ENCODE measurements at places on chromosomes 2 and 18.

- DNase-seq, result no peak
These were observed 42.8 kb downstream of the METTL8 start for GRCh38 chr2:171390941-171391516.

DNA sequence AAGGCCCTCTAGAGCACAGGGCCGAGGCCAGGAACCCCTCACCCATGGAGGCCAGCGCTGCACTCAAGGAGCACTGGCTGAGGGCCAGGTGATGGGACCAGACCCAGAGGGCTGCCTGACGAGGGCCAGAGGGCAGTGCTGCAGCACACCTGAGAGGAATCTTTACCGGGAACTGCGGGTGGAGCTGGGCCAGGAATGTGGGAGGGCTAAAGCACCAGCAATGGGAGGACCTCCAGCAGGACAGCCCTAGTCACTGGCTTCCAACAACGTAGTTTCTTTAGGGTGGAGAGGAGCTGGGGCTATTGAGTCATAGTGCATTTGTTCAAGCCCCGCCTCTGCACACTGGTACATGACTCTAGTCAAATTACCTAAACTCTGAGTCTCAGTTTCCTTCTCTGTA lies 143.4 kb downstream of the TMEM17 start:
- DNase-seq, result no peak

DNA sequence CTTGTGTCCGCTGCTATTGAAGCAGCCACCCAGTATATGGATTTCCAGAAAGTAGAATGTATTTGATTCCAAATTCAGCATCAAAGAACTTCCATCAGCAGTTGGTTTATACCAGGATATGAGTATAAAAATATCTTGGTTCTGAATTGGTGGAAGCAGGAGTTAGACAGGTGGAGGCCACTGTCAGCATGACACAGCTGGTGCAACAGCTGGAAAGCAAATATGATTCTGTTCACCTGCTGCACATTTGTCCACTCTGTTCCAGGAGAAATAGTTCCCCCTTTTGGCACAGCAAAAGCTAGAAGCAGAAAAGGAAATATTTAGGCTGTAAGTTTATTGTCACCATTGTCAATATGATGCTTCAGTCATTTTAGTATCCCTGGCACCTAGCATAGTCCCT lies 41.2 kb downstream of the KIAA2012 start:
- no peak for DNase-seq

- no peak for DNase-seq
These were observed 289.1 kb downstream of the GULP1 start for GRCh38 chr2:188580738-188581137.

DNA sequence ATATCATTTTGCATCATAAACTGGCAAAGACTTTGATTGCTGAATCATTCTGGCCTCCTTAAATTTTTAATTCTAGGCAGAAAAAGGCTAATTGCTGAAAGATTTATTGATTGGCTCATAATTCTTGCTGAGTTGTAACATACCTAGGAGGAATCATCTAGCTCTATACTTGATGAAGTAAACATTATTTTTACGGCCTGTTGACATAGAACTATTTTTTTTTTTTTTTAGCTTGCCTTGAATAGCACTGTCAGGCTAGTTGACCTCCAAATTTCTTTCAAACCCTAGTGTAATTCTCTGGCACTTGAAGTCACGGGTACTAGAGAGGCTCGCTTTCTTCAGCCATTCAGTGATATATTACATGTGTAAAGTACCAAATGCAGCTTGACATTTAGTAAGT lies 2.8 kb downstream of the SERPINB12 start:
- no peak for DNase-seq

- no peak for DNase-seq
These were observed 3.3 kb downstream of the SLC8A1 start for GRCh38 chr2:40448476-40449079.

DNA sequence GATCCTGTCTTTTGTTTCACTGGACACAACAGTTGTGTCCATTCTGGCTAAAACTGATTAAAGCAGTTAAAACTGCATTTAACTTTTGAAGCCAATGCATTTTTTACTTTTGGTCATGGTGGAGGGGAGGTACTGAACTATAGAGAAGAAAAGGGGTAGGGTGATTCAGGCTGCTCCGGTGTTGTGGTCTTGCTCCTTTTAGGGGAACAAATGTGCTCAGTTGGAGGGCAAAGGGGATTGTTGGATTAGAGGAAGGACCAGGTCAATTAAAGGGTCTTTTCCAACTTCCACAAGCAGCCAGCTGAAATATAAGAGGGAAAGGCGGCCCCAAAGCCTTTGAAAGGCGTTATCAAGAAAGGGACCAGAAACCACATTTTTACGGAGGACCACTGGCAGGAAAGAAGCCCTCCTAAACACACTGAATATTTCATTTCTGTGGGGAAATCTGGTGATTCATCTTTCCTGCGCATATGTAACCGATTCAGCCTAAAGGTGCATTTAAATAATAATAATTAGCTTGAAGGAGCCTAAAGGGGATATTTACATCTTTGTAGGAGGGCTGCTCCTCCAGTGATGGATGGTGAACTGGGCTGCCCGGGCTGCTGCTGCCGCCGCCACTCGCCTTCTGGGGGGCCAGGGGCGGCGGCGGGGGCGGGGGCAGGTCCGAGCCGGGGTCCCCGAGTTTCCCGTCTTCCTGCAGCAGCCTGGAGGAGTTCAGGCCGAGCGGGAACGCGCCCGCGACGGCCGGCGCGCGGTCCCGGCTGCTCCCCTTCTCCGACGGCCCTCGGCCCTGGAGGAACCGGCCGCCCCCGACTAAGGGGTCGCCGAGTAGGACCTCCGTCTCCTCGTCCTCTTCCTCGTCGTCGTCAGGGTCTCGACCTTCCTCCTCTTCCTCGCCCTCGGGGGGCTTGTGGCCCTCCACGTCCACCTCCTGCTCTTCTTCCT lies 5.2 kb downstream of the SKOR2 start:
- no peak for DNase-seq

GRCh38 chr18:37554399-37554787 lies 11.2 kb downstream of the CELF4 start:
- DNase-seq, result no peak

- DNase-seq, result no peak
These were observed 77.6 kb upstream of the ID2 start for GRCh38 chr2:8604262-8604661.

GRCh38 chr2:74834792-74835755 lies 1.1 kb downstream of the HK2 start:
- DNase-seq, result peak; percentile 78

- DNase-seq, result no peak
These were observed 27.0 kb upstream of the MTX2 start for GRCh38 chr2:176242276-176242675.

GRCh38 chr2:64634345-64635267 lies 19.1 kb downstream of the SERTAD2 start:
- DNase-seq, result no peak

DNA sequence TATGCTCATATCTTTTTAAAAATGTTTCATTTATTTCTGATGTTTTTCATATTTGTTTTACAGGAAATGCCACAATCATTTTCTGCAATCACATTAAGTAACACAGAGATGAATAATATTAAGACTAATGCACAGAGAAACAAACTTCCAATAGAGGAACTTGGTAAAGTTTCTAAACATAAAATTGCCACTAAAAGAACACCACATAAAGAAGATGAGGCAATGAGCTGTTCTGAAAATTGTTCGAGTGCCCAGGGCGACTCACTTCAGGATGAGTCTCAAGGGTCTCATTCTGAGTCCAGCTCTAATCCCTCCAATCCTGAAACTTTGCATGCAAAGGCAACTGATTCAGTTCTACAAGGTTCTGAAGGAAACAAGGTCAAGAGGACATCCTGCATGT lies 70.4 kb downstream of the APLF start:
- no peak for DNase-seq

DNA sequence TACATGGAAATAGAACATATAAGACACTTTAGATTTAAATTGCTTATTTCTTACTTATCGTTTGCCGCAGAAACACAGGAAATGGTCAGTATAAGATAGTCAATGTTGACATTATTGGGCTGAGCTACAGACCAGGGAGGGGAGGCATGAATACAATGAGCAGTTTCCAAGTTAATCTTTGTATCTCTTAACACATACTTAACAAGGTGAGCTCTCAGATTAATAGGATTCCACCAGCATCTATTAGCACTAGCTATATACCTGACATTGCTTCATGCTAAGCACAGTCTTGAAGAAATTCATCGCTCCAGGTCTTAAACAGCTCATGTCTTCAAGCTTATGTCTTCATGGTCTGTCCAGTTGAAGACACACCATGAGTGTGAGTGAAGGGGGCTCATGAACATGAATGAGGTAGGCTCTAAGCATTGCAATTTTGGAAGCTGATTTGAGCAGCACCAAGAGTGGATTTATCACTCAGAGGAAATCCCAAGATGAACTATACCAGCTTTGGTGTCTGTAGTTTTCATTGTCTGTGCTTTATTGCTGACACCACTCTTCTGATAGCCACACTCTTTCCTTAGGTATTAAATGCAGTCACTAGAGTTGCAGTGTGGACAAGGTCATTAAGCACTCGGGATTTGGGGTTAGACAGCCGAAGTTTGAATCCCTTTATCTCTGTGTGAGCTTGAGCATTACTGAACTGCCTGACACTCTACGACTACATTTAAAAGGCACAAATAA lies 359.3 kb upstream of the EPHA4 start:
- no peak for DNase-seq

- no peak for DNase-seq
These were observed 609.5 kb upstream of the SLC8A1 start for GRCh38 chr2:41061356-41061755.

GRCh38 chr2:207363761-207364290 lies 165.9 kb upstream of the CREB1 start:
- no peak for DNase-seq

- peak; percentile 48 for DNase-seq
These were observed 114.0 kb downstream of the FAM210A start for GRCh38 chr18:13612196-13612997.

DNA sequence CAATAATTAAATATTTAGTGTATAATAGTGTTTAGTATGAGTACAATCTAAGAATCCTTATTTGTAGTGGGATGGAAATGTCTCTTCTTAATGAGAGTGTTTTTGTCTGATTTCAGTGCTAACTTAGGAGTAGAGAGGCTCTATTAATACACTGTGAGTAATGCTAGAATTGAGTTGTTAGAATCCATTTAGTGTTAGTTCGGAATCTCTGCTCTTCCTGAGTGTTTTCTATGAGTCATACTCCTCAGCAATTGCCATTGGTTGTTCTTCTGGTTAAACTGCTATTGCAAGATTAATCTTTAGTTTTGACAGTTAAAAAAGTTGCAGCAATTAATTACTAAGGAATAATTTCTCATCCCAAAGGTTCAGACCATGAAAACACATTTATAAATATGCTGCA lies 828.6 kb upstream of the POU3F3 start:
- no peak for DNase-seq

GRCh38 chr2:37489041-37489456 lies 144.6 kb downstream of the QPCT start:
- no peak for DNase-seq

DNA sequence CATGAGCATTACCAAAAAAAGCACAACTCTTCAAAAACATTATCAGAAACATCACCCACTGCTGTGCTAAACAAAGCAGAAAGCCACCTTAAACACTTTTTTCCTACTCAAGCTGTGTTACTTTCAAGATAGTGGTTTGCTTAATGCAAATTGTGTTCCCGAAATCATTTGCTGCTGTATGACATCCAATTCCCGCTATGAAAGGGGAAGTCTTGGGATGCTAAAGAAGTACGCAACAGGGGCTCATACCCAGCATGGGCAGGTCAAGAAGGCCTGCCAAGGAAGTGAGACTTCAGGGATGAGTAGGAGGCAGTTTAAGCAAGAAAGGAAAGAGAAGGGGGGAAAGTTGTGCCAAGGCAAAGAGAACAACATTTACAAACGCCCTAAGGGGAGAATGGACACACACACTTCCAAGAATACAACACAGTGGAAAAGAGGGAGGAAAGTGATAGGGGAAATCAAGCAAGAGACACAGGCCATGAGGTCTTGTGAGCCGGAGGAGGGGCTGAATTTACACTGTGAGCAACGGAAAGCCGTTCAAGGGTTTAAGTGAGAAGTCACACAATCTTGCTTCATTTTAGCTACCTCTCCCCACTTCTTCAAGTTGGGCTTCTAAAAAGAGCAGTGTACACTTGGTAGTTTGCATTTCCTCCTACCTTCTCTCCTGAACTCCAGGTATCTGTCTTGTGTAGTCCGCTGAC lies 4.0 kb downstream of the PTPN2 start:
- no peak for DNase-seq

GRCh38 chr2:75432761-75433361 lies 127.9 kb downstream of the EVA1A start:
- no peak for DNase-seq

DNA sequence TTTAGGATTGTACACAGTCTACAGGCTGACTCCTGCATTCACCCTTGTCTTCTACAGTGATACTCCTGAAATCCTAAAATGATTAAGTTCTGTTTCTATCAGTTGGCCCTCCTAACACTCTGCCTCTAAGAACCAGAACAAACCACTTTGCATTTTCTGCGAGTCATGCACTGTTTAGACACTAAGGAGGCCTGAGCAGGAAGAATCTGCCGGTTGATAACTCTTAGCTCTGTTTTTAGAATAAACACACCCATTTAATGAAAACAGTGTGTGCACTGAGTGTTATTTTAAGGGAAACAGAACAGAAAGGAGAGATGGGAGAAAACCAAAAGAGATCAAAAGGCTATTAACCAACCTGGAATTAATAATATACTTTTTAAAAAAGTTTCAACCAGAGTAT lies 22.9 kb upstream of the SSB start:
- no peak for DNase-seq

DNA sequence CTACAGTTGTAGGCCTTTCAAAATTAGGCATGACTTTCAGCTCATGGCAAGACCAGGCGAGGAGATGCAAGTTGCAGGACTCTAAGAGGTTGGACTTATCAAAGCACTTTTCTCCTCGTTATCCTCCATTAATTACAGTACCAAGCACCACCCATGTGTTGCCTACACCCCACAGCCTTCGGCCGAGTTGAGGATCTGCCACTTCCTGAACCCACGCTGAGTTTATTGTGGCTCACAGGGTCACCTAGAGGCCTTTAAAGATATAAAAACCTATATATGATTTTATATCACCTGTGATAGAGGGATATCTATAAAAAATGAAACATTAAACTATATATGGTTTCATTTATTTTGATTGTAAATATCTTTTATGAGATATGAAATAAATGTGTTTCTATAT lies 2.6 kb downstream of the UGT1A10 start:
- DNase-seq, result no peak

DNA sequence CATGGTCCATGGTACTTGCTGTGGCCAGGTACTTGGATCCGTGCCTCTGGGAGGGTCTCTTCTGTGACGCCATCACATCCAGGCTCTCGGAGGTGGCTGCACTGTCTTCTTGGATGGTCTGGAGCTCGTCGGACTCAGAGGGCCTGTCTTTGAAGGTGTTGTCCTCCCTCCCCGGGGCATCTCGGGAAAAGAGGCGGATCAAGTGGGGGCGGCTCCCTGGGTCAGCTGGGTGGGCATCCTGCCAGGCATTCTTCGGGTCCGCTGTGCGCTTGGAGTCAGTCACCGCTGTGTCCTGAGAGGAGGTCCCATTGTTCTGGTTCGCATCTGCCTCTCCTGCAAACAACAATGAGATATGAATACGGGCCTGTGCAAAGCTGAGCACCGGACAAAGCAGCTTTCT lies 115.6 kb downstream of the MBP start:
- no peak for DNase-seq

GRCh38 chr18:47323158-47323557 lies 71.7 kb upstream of the SKOR2 start:
- DNase-seq, result no peak
